ENCODE measurements at places on chromosomes 13 and 19. TPM values are rescaled to one million over a fixed set of nuclear protein-coding genes. Genes with fewer than 3 reads are reported as not detected.
A peak's percentile ranks its signal among the peaks of the same experiment; 100 is the strongest.

The APOC1 gene
- polyA plus RNA-seq, result 10,095 TPM

The FAM83E gene
- 0.20 TPM for polyA plus RNA-seq

The SULT2A1 gene
- polyA plus RNA-seq, result 726 TPM

The FUT3 gene
- polyA plus RNA-seq, result 0.47 TPM

The ZNF552 gene
- polyA plus RNA-seq, result 3.1 TPM

The CD37 gene
- polyA plus RNA-seq, result 4.1 TPM

The IL11 gene
- polyA plus RNA-seq, result not detected

The TEX26 gene
- polyA plus RNA-seq, result 0.31 TPM

DNA sequence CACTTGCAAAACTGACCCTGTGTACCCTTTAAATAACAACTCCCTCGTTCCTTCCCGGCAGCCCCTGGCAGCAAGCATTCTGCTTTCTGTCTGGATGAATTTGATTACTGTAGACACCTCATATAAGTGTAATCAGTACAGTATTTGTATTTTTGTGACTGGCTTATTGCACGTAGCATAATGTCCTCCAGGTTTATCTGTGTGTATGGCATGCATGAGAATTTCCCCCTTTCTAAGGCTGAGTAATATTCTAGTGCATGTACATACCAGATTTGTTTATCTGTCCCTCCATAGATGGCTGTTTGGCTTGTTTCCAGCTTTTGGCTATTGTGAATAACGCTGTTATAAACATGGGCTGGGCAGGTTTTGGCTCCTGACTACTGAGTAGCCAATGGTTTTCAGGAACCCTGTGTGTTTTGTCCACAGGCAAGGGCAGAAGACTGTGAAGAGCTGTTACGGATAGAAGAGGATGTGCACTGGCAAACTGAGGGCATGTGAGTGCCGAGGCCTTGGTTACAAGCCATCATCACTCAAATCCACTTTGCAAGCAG is 98.0 kb downstream of the ESD start:
- H3K36me3 ChIP-seq, result peaks cover 35% of the 10 kb centered on the region
- no peak for DNase-seq
- no peak overlapping the region for H3K4me3 ChIP-seq
- no peak overlapping the region for H3K27ac ChIP-seq
- no peaks in the 10 kb centered on the region for H3K4me1 ChIP-seq

GRCh38 chr13:106343836-106344235 is 191.6 kb downstream of the EFNB2 start:
- no peak overlapping the region for H3K4me3 ChIP-seq
- H3K4me1 ChIP-seq, result no peaks in the 10 kb centered on the region
- no peaks in the 10 kb centered on the region for H3K36me3 ChIP-seq
- no peak overlapping the region for H3K27ac ChIP-seq
- no peaks in the 10 kb centered on the region for H3K27me3 ChIP-seq

DNA sequence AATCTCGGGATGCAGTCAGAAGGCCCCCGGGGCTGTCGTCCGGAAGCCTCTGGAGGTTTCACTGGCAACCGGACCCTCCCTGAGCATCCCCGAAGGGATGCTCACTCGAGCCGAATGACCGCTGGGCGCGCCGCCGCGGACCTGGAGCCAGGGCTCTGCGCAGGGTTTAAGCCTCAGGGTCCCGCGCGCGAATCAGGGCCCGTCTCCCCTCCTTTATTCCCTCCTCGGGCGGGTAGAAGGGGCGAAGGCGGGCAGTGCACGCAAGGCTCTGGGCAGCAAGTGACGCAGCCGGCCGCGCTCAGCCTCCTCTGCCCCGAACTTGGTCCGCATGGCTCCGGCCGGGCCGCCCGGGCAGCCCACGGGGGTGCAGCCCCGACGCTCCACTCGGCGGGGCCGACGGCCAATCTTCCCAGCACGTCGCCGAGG is 572 bp downstream of the SHISA2 start:
- H3K36me3 ChIP-seq, result no peaks in the 10 kb centered on the region
- no peak for DNase-seq
- H3K27ac ChIP-seq, result no peak overlapping the region
- peaks cover 6% of the 10 kb centered on the region for H3K4me1 ChIP-seq
- peaks cover 25% of the 10 kb centered on the region for H3K27me3 ChIP-seq

DNA sequence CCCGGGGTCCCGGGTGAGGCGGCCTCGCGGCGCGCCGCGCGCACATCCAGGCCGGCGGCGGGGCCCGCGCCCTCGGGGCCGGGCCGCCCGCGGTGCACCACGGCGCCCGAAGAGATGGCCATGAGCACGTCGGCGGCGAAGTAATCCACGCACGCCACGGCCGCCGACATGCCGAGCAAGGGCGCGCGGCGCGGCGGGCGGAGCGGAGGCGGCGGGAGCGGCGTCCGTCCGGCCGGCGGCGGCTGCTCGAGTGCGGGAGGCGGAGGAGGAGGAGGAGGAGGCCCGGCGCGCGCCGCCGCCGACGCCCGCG is at the start of gene KLF16:
KLF16 (minus strand) TSS at position 252 of the 310 bp plus-strand sequence; CDS start at position 170, 82 bp downstream.
- H3K27ac ChIP-seq, result peak within 1 kb of the TSS; percentile 83
- peaks cover 22% of the 10 kb centered on the region for H3K4me1 ChIP-seq
- H3K27me3 ChIP-seq, result no peaks in the 10 kb centered on the region
- no peak for DNase-seq
- H3K4me3 ChIP-seq, result peak within 1 kb of the TSS; percentile 80

- no peak overlapping the region for H3K4me3 ChIP-seq
- H3K27ac ChIP-seq, result no peak overlapping the region
- H3K36me3 ChIP-seq, result no peaks in the 10 kb centered on the region
- H3K4me1 ChIP-seq, result no peaks in the 10 kb centered on the region
These were observed 179.2 kb downstream of the SHISA2 start for GRCh38 chr13:25872481-25873241.

- no peak overlapping the region for H3K4me3 ChIP-seq
- H3K4me1 ChIP-seq, result no peaks in the 10 kb centered on the region
- no peak overlapping the region for H3K27ac ChIP-seq
- no peaks in the 10 kb centered on the region for H3K36me3 ChIP-seq
These were observed 142.2 kb downstream of the FGF9 start for GRCh38 chr13:21813110-21813509.

DNA sequence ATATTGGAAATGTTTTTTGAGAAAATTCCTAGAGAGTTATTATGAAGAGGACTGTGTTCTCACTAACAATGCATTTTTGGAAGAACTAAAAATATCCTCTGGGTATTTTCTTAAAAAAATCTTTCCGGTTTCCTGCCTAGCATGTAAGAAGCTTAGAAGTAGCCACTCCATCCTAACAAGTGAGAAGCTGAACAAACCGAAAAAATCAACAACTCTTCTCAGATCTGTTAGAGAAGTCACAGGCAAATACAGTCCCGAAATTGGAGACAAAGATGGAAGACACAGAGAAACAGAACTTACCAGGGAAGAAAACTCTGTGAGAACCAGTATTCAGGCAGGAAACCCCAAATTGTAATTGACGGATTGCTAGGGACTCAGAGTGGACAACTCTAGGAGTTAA is 173.0 kb downstream of the KLF12 start:
- H3K4me3 ChIP-seq, result no peak overlapping the region
- no peaks in the 10 kb centered on the region for H3K27me3 ChIP-seq
- H3K27ac ChIP-seq, result no peak overlapping the region
- H3K4me1 ChIP-seq, result no peaks in the 10 kb centered on the region
- no peak for DNase-seq
- H3K36me3 ChIP-seq, result no peaks in the 10 kb centered on the region

- H3K4me3 ChIP-seq, result no peak overlapping the region
- no peaks in the 10 kb centered on the region for H3K4me1 ChIP-seq
- no peaks in the 10 kb centered on the region for H3K27me3 ChIP-seq
- H3K27ac ChIP-seq, result peak overlapping the region; percentile 32
These were observed 54.4 kb downstream of the COL4A2 start for GRCh38 chr13:110361365-110361911.

- no peak overlapping the region for H3K27ac ChIP-seq
- H3K27me3 ChIP-seq, result no peaks in the 10 kb centered on the region
- H3K4me1 ChIP-seq, result no peaks in the 10 kb centered on the region
- no peaks in the 10 kb centered on the region for H3K36me3 ChIP-seq
These were observed 76.6 kb downstream of the DGKH start for GRCh38 chr13:42125046-42125445.

GRCh38 chr13:98539666-98540065 is 37.2 kb downstream of the STK24 start:
- no peak for DNase-seq
- peaks cover 22% of the 10 kb centered on the region for H3K4me1 ChIP-seq
- no peaks in the 10 kb centered on the region for H3K36me3 ChIP-seq
- H3K4me3 ChIP-seq, result no peak overlapping the region
